Mesenteric fat pad (tissue), 1 donor: ENCODE measurements at places on chromosomes 12 and 14.

DNA sequence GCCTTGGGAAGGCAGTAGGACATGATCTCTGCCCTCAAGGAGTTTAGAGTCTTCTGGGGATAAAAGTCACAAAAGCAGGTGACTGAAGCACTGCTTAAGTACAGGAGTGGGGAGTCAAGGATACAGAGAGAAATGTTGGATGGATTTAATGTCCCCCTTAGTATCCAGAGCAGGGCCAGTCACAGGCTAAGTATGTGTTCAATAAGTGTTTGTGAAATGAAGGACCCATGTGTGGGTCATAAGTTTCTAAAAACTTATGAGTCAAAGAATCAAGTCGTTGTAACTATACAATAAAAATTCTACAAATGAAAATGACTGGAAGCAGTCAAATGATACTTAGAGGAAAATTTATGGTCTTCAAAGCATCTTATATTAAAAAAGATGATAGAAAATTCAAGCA is 25.1 kb downstream of the KRT80 start:
- no peak for DNase-seq

DNA sequence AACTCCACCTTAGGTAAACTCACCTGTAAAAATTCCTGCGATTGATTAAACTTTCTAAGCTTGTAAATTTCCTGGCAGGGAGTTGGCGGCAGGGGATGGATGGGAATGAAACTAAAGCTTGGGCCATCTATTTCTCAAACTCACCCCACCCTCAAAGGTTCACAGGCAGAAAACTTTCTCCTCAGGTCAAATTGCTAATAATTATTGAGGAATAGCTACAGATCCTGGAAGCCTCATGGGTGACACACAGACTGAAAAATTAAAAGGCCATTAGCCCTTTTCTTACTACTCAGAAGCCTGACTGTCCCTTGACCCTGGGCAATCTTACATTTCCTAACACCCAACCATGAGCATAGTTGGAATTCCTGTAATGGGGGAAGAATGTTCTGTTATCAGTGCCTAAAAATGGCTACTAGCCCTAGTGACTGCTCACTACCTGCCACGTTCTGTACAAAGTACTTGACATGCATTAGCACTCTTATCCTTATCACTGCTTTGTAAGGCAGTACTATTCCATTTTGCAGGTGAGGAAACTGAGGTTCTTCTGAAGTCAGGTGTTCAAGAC is 12.4 kb upstream of the SYNDIG1L start:
- DNase-seq = no peak

DNA sequence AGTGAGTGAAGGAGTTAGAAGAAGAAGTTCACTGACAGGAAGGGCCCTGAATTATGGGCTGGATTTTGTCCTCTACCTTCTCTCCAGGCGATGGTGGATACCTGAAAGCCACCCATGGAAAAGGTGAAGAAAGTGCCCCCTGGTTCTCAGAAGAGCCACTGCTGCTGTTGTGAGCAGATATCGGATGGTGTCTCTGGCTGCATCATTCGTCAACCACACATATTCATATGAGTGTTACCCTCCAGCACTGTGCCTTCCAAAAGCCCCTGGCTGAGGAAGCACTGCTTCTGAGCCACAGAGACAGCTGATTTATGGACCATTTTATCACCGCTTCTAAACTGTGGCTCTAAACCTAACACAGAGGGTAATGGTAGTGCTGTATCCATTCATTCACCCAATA is 2.0 kb upstream of the ACTN1 start:
- DNase-seq = no peak

DNA sequence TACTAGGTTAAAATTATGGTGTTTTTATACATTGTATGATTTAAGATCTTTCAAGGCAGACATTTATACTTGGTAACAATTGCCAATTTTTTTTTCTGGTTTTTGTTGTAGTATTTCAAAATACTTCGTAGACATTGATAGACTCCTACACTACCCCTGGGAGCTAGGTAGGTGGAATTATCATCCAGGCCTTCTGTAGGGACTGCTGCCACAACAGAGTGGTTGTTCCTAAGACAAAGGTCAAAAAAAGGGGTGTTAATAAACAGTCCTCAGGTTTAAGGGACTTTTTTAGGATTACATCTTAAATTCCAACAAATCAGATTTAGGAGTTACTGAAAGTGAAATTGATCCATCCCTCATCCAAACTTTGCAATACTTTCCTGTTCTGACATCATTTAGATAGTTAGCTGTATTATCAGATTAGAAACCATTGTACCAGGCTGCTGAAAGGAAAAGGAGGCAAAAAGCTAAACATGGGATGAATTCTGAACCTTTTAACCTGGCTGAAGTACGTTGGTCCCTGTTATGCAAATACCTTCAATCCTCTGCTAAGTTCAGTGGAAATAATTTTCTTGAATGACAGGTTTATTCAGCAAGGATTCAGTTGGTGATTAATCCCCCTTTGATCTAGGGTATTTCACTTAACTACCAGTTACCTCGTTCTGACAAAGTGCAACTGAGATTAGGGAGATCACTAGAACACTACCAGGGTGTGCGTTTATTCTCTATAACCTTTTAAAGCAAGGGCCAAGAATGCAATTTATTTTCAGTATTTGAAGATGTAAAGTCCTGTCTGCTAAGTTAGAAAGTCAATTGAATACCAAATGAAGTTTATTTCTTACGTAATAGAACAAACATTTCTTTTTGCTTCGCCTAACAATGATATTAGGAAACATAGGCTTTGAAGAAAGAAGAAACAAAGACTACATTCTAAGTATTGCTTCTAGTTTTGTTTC is 23.2 kb downstream of the AP5M1 start:
- no peak for DNase-seq

DNA sequence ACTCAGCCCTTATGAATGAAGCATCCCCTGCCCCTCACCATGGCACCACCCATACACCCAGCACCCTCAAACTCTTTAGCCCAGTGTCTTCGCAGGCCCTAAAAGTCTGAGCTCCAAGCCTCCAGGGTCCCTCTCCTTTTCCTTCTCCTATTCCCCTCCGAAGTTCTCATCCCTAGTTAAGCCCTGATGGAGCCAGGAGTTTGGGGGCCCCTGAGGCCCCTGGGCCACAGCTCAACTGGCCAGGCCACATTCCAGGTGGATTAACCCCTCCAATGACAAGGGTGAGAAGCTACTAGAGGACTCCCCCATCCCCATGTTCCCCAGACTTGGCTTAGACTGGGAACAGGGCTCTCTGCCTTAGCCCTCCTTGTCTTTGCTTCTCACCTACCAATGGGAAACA is 2.6 kb downstream of the RARG start:
- no peak for DNase-seq

DNA sequence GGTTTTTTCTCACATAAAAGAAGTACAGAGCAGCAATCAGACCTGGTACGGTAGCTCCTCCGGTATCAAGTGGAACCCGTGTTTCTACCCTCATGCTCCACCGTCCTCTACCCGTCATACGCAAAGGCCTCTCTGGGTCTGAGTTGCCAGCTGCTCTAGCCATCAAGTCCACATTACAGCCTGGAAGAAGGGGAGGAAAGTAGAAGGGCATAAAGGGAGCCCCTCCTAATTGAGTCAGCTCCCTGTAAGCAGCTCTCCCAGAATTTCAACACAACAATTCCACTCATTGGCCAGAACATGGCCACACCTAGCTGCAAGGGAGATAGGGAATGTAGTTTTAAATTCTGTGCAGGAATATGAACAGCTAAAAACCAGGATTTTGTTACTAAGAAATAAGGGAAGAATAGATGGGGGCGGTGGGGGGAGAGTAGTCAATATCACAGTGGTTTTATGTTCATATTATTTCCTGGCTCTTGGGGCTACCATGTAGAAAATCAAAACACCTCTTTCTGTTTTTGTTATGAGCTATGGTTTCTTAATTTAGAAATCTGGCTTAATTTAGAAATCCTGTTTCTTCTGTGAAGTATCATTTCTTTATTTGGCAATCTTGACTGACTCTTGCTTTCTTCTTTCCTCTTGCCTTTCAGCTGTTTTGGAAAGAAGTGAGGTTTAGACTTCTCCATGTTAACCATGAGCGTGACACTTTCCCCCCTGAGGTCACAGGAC is 103.9 kb downstream of the AKAP6 start:
- DNase-seq = no peak

DNA sequence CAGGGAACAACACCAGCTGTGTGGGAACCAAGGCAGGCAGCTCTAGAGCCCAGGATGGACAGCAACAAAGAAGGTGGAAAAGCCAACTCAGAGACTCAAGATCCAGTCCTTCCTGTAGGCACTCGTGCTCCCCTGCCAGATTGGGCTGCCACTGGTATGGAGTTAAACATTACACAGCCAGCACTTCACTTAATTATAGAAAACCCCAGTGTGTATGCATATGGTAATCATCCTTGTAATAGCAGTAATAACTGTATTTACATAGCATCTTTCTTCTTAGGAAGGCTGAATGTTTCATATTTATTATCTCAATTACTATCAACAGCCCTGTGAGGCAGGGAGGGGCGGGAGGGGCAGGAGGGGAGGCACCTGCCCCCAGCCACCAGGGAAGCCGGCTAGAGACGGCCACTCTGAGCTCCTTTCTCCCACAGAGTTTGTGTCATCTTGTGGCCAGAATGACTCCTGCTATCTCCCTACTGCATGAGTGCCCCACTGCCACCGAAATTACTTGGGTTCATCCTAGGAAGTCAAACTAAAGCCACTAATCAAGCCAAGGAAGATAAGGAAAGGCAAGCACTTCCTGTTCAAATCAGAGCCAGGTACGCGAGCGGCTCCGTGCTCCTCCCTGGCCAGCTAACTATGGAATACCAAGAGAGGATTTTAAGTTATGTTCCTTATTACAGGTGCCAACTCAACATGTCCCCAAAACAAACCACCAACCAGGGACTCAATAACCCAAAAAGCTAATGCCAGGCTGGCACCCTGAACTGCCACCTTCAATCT is 15.7 kb upstream of the RAB35 start:
- no peak for DNase-seq

- DNase-seq = no peak
Observed at GRCh38 chr12:23084236-23084995, 459.4 kb downstream of the ETNK1 start.

GRCh38 chr12:42793166-42793565 is 203.6 kb upstream of the PRICKLE1 start:
- no peak for DNase-seq

DNA sequence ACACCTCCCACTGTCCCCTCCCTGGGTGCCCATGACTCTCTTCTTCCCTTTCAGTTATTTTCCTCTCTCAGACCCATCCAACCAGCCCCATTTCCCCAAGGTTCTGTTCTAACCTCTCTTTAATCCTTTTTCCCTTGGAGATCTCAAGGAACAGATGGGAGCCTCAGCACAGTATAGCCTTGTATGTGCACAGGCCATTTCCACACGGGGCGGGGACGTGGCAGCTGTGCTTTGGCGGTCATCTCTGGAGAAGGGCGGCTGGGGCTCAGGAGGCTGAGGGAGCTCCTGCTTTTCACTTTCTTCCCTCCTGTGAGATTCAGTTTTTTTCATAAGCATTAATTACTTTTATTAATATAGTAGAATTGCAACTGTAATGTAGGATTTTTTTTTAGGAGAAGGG is 212.2 kb downstream of the ZFP36L1 start:
- no peak for DNase-seq

GRCh38 chr14:93132472-93133065 is 16.8 kb upstream of the ITPK1 start:
- DNase-seq = no peak

- DNase-seq = no peak
Observed at GRCh38 chr14:88243946-88244345, 79.1 kb downstream of the KCNK10 start.

DNA sequence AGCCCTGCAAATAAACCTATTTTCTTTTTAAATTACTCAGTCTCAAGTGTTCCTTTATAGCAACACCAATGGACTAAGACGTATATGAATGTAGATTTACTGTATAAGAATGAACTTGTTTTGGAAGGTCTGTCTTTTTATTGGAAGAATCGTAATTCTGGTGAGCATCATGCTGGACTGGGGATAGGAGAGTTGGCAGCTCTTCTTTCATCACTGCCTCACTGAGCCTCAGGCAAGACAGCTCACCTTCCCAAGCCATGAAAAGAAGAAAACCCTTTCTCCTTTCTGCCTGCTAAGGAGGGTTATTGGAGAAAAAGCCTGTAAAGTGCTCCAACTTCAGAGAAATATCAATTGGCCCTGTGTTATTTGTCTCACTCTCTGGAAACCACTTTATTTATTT is 9.1 kb upstream of the RNF34 start:
- DNase-seq = no peak

GRCh38 chr12:50979369-50980052 is 27.2 kb downstream of the HIGD1C start:
- no peak for DNase-seq

DNA sequence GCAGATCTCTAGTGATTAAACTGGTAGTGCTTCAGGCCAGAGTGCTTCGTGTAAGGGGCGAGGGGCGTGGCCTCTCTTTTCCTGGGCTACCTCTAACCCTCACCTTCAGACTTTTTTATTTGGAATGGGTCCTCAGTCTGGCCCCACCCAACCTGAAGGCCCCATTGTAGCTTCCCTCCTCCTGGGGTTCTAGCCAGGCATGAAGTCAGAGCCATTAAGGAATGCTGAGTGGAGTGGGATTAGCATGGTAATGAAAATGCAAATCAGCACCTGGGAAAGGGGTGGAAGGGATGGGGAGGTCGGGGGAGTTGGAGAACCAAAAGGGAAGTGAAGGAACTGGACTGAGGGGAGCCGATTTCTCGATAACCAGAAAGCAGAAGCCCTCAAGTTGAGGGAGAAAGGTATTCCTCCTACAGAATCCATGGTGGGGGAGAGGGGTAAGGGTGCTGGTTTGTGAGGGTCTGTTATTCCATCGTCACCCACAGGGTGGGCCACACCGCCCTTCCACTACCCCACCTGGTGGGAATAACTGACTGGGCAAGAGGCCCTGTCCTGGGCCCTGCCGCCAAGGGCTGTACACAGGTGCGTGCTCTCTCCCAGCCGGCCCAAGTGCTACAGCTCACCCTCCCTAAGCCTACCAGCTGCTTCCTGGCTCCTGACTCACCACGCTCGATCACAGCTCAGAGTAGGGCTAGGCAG is 14.1 kb downstream of the ZFHX2 start:
- DNase-seq = no peak

DNA sequence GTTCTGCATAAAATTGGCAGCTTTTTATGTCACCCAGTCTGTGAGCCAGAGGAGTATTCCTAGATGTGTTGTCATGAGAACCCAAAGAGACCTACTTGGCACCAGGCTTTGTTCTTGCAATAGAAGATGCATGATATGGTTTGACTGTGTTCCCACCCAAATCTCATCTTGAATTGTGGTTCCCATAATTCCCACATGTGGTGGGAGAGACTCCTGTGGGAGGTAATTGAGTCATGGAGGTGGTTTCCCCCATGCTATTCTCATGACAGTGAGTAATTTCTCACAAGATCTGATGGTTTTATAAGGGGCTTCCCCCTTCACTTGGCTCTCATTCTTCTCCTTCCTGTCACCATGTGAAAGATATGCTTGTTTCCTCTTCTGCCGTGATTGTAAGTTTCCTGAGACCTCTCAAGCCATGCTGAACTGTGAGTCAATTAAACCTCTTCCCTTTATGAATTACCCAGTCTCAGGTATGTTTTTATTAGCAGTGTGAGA is 572.0 kb upstream of the ATP2B1 start:
- DNase-seq = no peak

GRCh38 chr12:121872546-121873215 is 14.0 kb upstream of the HPD start:
- DNase-seq = no peak
